Activated T-helper 17 cell treated with anti-CD3 and anti-CD28 coated beads, Interleukin-2, amount 50 U/mL, for 72 hours (primary cell): ENCODE measurements at places on chromosomes 2 and 18.

DNA sequence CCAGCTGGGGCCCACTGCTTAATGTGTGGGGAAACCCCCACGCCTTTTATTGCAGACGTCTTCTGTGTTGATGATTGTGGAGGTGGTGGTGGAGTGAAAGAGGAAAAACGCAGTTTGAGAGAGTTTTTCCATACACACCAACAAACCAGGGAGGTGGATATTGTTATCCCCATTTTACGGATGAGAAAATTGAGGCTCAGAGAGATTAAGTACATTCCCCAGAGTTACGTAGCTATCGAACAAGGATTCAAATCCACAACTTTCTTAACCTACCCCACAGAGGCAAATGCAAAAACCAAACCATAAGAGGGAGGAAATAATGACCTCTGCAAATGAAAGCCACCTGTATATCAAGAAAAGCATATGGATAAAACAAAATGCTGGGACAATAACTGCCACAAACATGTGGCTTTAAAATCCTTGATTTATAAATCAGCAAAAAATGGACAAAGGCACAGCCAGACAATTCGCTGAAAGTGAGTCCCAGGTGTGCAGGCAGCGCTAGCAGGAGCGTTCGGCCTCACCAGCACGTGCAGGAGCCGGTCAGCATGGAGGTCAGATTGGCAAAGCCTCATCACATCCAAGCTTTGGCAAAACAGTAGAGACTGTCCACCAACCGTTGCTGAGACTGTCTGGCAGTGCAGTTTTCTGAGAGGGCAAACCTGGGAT, 12.6 kb upstream of the RAB17 start:
- ATAC-seq, result no peak

DNA sequence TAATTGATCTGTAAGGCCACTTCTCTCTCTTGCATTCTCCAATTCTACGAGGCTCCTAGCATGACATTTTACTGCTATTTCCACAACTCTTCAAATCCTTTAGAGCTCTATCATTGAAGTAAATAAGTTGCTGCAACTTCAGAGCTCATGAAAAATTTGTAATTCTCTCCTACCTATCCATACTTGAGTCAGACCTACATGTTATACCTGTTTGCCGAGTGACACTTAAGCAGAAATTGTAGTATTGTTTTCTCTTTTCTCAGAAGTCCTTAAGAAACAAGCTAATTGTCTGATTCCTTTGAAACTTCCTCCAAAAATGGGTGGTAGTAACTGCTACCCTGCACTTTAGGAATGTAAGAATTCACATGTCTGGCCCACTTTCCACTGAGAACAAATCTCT, 26.1 kb downstream of the GALM start:
- no peak for ATAC-seq

- no peak for ATAC-seq
Observed at GRCh38 chr2:217820904-217821303, 181.9 kb downstream of the TNS1 start.

GRCh38 chr2:239014458-239015217, 166.8 kb downstream of the TWIST2 start:
- no peak for ATAC-seq
